ENCODE measurements at places on chromosomes 6 and 20. TPM values are rescaled to one million over a fixed set of nuclear protein-coding genes. Genes with fewer than 3 reads are reported as not detected.

The GABRR2 gene
- 0.32 TPM for total RNA-seq

The THBS2 gene
- total RNA-seq: not detected

The TFAP2A gene
- 77.0 TPM for total RNA-seq

The CD40 gene
- 13.3 TPM for total RNA-seq

The MUCL3 gene
- 0.07 TPM for total RNA-seq

The BLOC1S5 gene
- 10.5 TPM for total RNA-seq

The PAK5 gene
- 0.07 TPM for total RNA-seq

DNA sequence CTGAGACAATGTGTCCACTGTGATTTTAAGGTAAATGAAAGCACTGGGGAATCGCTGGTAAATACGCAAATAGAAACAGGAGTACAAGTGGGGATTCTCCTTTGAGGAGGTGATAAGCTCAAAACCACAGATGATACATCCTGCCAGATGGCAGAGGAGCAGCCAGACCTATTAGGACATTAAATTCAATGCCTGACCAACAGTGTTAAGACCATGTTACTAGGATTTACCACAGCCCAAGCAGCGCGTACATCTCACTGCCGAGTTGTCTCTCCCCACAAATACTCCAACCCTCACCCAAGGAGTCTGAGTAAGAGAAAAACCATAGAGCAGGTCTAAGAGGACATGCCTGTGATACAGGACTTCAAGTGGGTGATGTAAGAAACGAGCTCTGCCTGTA is 68.9 kb upstream of the TULP1 start:
- no peak for DNase-seq

DNA sequence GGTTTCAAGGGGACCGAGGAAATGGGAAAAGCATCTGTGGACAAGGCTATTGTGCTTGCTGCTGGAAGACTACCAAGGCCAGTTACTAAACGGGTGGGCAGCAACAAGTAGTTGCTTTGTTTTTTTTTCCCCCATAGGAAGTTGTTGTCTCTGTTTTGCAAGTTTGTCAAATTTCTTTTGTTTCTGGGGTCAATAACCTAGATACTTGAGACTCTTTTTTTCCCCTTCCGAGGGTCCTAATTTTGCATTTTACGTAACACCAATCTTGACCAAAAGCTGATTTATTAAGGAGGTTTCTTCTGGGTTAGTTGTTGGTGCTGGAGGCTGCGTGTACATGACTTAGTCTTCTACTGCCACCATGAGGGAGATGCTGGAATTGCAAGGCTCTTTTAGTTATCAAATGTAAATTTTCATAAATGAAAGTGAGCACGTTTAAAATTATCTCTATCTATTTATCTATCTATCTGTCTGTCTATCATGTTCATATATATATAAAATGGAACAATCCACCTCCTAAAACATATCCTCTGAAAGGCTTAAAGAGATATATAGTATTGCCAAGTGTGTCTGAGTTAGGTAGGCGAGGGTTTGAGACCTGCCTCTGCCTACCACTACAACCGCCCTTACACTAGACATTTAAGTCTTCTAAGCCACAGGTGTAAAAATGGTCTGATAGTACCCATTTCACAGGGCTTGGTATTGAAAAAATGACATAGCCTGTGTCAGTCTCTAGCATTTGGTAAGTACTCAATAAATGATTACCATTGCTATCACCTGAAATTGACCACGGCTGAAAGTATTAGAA is 60.2 kb downstream of the GCLC start:
- peak; percentile 64 for DNase-seq

DNA sequence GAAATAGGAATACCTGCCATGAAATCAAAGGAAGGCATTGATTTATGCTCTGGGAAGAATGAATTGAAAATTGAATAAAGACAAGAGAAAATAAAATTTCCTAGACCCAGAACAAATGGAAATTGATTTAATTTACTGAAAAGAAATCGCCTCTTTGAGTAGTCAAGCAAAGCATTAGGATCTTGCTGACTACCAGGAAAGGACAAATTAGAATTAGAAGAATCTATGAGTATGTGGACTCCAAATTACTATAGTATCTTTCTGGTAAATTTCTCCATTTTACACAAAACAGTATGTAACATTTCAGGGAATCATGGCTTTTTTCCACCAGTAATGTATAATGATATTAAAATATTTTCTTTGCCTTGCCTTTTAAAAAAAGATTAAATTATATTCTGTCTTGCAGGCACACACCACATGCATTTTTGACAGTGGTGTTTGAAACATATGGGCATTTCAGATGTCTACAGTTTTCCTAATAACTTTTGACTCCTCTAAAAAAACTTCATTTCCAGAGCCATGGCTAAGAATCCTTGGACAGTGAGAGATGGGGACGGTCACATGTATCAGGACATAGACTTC is 768.7 kb upstream of the NRSN1 start:
- no peak for DNase-seq

DNA sequence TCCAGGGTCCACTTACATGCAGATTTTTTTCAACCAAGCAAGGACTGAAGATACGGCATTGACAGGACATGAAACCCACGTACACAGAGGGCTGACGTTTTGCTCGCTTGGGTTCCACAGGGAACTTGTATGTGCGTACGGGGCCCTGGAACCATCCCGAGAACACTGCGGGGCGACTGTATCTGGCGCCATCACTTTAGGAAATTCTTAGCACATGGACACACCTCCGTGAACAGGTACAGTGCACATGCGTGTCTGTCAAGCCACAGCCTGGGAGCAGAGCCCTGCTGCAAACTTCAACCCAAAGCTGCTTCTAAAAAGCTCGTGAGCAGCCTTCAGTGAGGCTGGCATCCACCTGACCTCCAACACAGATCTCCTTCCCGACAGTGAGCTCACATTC is 37.3 kb downstream of the TAF4 start:
- DNase-seq: no peak

GRCh38 chr20:922781-923180 is 6.6 kb upstream of the ANGPT4 start:
- no peak for DNase-seq

Measured in Calu3 (cell line).